ENCODE measurements at places on chromosomes 11 and 22. TPM values are rescaled to one million over a fixed set of nuclear protein-coding genes. Genes with fewer than 3 reads are reported as not detected.

GRCh38 chr11:125625225-125625629, 264 bp downstream of the CHEK1 start:
- H3K36me3 ChIP-seq = peaks cover 46% of the 10 kb centered on the region
- no peak for DNase-seq
- peak overlapping the region; percentile 93 for H3K27ac ChIP-seq
- peak overlapping the region; percentile 88 for H3K4me3 ChIP-seq
- H3K4me1 ChIP-seq = peaks cover 21% of the 10 kb centered on the region
- no peaks in the 10 kb centered on the region for H3K27me3 ChIP-seq

GRCh38 chr11:6402561-6402981, 12.3 kb downstream of the SMPD1 start:
- DNase-seq = peak; percentile 88
- peak overlapping the region; percentile 90 for H3K27ac ChIP-seq
- no peaks in the 10 kb centered on the region for H3K27me3 ChIP-seq
- peaks cover 71% of the 10 kb centered on the region for H3K4me1 ChIP-seq
- peaks cover 17% of the 10 kb centered on the region for H3K36me3 ChIP-seq

- H3K4me3 ChIP-seq = no peak overlapping the region
- no peaks in the 10 kb centered on the region for H3K36me3 ChIP-seq
- no peak for DNase-seq
- no peaks in the 10 kb centered on the region for H3K4me1 ChIP-seq
- peaks cover 2% of the 10 kb centered on the region for H3K27me3 ChIP-seq
These were observed 47.7 kb downstream of the WNT11 start for GRCh38 chr11:76158394-76159302.

DNA sequence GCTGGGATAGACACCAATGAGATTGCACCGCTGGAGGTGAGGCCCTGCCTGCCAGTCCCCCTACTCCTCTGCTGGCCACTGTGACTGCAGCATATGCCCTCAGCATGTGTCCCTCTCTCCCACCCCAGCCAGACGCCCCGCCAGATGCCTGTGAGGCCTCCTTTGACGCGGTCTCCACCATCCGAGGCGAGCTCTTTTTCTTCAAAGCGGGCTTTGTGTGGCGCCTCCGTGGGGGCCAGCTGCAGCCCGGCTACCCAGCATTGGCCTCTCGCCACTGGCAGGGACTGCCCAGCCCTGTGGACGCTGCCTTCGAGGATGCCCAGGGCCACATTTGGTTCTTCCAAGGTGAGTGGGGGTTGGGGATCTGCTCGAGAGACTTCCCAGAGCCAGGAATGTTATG, 5.7 kb upstream of the SMARCB1 start:
- no peaks in the 10 kb centered on the region for H3K36me3 ChIP-seq
- no peak overlapping the region for H3K27ac ChIP-seq
- no peak overlapping the region for H3K4me3 ChIP-seq
- no peak for DNase-seq
- H3K4me1 ChIP-seq = peaks cover under 1% of the 10 kb centered on the region

- no peaks in the 10 kb centered on the region for H3K27me3 ChIP-seq
- DNase-seq = peak; percentile 84
- H3K27ac ChIP-seq = peak overlapping the region; percentile 96
- peaks cover 45% of the 10 kb centered on the region for H3K4me1 ChIP-seq
These were observed 64.3 kb downstream of the ETS1 start for GRCh38 chr11:128522943-128523518.

GRCh38 chr11:1772270-1773130, 8.8 kb upstream of the CTSD start:
- peak; percentile 80 for DNase-seq
- peak overlapping the region; percentile 47 for H3K4me3 ChIP-seq
- peak overlapping the region; percentile 72 for H3K27ac ChIP-seq
- H3K27me3 ChIP-seq = no peaks in the 10 kb centered on the region

- no peak for DNase-seq
- no peaks in the 10 kb centered on the region for H3K36me3 ChIP-seq
- no peak overlapping the region for H3K4me3 ChIP-seq
- H3K27ac ChIP-seq = no peak overlapping the region
- H3K4me1 ChIP-seq = no peaks in the 10 kb centered on the region
- H3K27me3 ChIP-seq = no peaks in the 10 kb centered on the region
These were observed 17.3 kb upstream of the CRKL start for GRCh38 chr22:20899827-20900423.

GRCh38 chr11:8719211-8719649, 36.6 kb downstream of the RPL27A start:
- no peak for DNase-seq
- no peaks in the 10 kb centered on the region for H3K36me3 ChIP-seq

- no peaks in the 10 kb centered on the region for H3K4me1 ChIP-seq
- no peak overlapping the region for H3K27ac ChIP-seq
- no peaks in the 10 kb centered on the region for H3K36me3 ChIP-seq
- peaks cover 29% of the 10 kb centered on the region for H3K27me3 ChIP-seq
- H3K4me3 ChIP-seq = no peak overlapping the region
- DNase-seq = peak; percentile 52
These were observed 157.7 kb downstream of the C11orf91 start for GRCh38 chr11:33542921-33543320.

DNA sequence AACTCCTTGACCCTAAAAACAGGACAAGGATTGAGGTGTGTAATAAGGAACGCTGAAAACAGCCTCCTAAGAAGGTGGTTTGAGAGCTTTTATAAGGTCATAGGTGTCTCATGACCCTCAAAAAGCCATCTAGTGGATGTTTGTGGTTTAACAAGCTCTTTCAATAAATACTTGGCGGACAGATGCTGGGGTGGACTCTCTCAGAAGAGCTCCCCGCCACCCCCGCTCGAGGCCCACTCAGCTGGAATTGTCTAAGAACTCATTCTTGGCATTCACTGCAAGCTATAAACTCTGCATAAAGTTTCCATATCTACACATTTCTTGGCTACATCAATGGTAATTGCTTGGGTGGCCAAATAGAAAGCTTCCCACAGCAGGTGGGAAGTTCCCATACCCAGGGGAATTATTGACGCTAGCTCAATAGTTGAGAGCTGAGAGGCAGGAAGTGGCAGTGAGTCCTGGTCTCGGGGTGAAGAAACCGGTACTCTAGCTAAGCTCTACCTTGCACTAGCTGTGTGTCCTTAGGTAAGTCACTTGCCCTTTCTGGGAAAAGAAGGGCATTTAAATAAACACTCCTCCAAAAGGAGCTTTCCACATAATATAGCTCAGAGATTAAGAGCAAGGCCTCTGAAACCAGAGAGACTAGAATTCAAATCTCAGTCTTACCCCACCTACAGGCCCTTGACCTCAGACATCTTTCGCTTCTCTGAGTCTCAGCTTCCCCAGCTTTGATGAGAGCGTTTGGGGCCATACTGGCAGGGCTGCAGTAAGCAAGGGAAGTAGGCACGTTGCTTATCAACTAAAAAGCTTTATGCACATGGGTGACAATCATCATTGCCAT, 6.4 kb downstream of the MS4A15 start:
- peaks cover 33% of the 10 kb centered on the region for H3K27me3 ChIP-seq
- no peak overlapping the region for H3K27ac ChIP-seq
- no peaks in the 10 kb centered on the region for H3K36me3 ChIP-seq
- peak; percentile 20 for DNase-seq

DNA sequence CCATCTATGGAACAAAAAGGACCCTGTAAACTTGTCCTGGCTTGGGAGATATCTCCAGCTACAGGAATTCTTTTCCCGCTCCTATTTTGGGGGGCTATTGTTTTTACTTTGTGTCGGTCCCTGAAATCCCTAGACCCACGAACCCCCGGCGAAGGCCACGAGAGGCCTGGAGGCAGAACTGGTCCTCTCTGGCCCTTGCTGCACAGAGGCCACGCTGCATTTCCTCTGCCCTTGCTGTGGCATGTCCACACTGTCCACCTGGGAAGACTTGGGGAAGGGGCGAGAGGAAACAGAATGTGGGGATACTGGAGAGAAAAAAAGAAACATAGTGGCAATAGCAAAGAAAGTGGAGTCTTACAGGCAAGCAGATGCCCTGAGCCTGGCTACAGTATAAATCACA, 2.3 kb upstream of the ANO1 start:
- H3K4me1 ChIP-seq = peaks cover 2% of the 10 kb centered on the region
- H3K4me3 ChIP-seq = no peak overlapping the region
- no peaks in the 10 kb centered on the region for H3K36me3 ChIP-seq

DNA sequence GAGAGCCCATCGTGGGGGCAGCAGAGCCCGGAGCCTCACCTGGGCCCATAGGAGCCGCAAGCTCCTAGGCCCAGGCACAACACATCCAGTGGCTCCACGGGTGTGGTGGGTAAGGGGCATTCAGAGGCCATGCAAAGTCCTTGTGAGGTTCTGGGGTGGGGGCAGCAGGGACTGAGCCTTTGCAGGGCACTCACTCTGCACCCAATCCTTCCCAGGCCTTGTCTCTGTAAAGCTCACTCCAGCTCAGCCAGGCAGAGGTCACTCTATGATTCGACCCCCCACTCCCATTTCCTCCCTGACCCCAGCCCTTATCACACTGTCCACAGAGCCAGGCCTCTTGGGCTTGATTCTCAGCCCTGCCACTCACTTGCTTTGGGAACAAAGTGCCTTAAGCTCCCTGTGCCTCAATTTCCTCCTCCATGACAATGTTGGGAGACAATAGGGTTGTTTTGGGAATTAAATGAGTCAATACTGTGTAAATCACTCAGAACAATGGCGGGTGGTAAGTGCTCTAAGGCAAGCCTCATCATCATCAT, 46.6 kb downstream of the LRRC32 start:
- H3K36me3 ChIP-seq = peaks cover 10% of the 10 kb centered on the region
- no peaks in the 10 kb centered on the region for H3K27me3 ChIP-seq
- H3K4me1 ChIP-seq = peaks cover 23% of the 10 kb centered on the region
- no peak for DNase-seq

- no peaks in the 10 kb centered on the region for H3K27me3 ChIP-seq
- no peak for DNase-seq
- no peak overlapping the region for H3K27ac ChIP-seq
- no peaks in the 10 kb centered on the region for H3K36me3 ChIP-seq
These were observed 3.0 kb downstream of the LRFN4 start for GRCh38 chr11:66859686-66860448.

- no peaks in the 10 kb centered on the region for H3K36me3 ChIP-seq
- peaks cover 10% of the 10 kb centered on the region for H3K27me3 ChIP-seq
- H3K27ac ChIP-seq = no peak overlapping the region
- no peaks in the 10 kb centered on the region for H3K4me1 ChIP-seq
- DNase-seq = no peak
These were observed 10.5 kb downstream of the ROBO4 start for GRCh38 chr11:124886978-124887666.

DNA sequence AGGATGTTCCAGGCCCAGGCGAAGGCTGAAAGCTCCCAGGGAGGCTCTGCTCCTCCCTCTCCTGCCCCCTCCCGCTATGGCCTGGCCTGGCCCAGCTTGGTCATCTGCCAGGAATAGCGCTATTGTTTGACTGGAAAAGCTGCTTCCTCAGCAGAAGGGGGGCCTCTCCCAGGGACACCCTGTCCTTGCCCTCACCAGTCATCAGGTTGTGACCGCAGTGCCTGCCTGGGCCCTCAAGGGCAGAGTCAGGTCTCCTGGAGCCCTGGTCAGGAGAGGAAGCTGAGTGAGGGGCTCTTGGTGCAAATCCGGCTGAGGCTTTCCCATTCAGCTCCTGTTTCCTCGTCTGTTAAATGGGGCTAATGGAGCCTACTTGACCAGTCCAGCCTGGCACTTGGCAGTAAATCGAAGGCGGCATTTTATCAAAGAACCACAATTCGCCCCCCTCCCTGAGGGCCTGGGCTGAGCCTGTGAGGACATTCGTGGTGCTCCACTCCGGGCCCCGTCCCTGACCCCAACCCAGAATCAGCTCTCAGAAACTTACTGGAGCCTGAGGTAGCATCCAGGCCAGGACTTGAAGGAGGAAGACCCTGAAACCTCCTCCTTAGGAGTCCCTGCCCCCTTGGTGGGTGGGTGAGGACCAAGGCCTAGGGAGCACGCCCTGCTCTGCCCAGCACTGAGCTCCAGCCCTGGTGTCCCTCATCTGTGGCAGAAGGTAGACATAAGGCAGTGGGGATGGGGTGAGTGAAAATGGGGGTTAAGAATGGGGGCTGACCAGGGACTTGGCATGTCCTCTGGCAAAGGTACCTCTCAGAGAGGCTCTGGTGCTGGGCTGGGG, 2.0 kb upstream of the CASTOR1 start:
- H3K27ac ChIP-seq = peak overlapping the region; percentile 8
- no peaks in the 10 kb centered on the region for H3K27me3 ChIP-seq
- DNase-seq = no peak
- peaks cover 9% of the 10 kb centered on the region for H3K36me3 ChIP-seq
- H3K4me3 ChIP-seq = no peak overlapping the region

- no peak overlapping the region for H3K4me3 ChIP-seq
- H3K36me3 ChIP-seq = no peaks in the 10 kb centered on the region
- H3K27ac ChIP-seq = no peak overlapping the region
- H3K27me3 ChIP-seq = peaks cover 1% of the 10 kb centered on the region
- H3K4me1 ChIP-seq = no peaks in the 10 kb centered on the region
These were observed 6.2 kb upstream of the CUL5 start for GRCh38 chr11:108002476-108002875.

GRCh38 chr11:128492903-128493569, 94.3 kb downstream of the ETS1 start:
- peak overlapping the region; percentile 68 for H3K4me3 ChIP-seq
- H3K27me3 ChIP-seq = no peaks in the 10 kb centered on the region
- H3K4me1 ChIP-seq = peaks cover 96% of the 10 kb centered on the region
- peaks cover 84% of the 10 kb centered on the region for H3K36me3 ChIP-seq

- DNase-seq = peak; percentile 91
- H3K27ac ChIP-seq = peak within 1 kb of the TSS; percentile 28
- peaks cover 6% of the 10 kb centered on the region for H3K4me1 ChIP-seq
These were observed at the start of gene NRXN2 for GRCh38 chr11:64723117-64723906. TSS of gene NRXN2 (minus strand) at chr11:64723197. CDS start at chr11:64713699, 9,498 bp downstream.

Gene GRK3
- total RNA-seq = 7.5 TPM

Gene TRIM44
- total RNA-seq = 30.0 TPM

Gene APOBEC3C
- 142 TPM for total RNA-seq

Gene MAJIN
- total RNA-seq = 0.21 TPM

Gene CRYBA4
- total RNA-seq = 0.36 TPM

Gene ADAMTS8
- total RNA-seq = not detected

Gene CCDC87
- 0.24 TPM for total RNA-seq

Gene VEGFB
- 78.9 TPM for total RNA-seq

Data from activated CD4-positive, alpha-beta memory T cell treated with anti-CD3 and anti-CD28 coated beads for 36 hours (primary cell).